ENCODE measurements at places on chromosomes 16 and 17. TPM values are rescaled to one million over a fixed set of nuclear protein-coding genes. Genes with fewer than 3 reads are reported as not detected.

Gene SULT1A2
- 0.57 TPM for total RNA-seq

Gene CRISPLD2
- not detected for total RNA-seq

Gene TSPOAP1
- total RNA-seq: 45.8 TPM

Gene CD300A
- total RNA-seq: 2.8 TPM

Gene CORO6
- total RNA-seq: 6.2 TPM

Gene ALDOA
- 1,843 TPM for total RNA-seq

Gene MARCHF10
- total RNA-seq: not detected

Gene GPR142
- not detected for total RNA-seq

Gene ADGRG1
- 3.3 TPM for total RNA-seq

Gene SLC52A1
- total RNA-seq: 0.94 TPM

Gene PRSS22
- total RNA-seq: not detected

Gene GINS2
- total RNA-seq: 53.5 TPM

Gene NPIPA7
- total RNA-seq: 7.9 TPM

Gene TEX19
- total RNA-seq: not detected

Gene PIRT
- not detected for total RNA-seq

Gene KRTAP4-1
- total RNA-seq: not detected

Gene KRT33B
- total RNA-seq: not detected

Gene FBXL19
- total RNA-seq: 23.1 TPM

Gene C1QL1
- total RNA-seq: 0.68 TPM

Gene CLN3
- total RNA-seq: 53.7 TPM

Gene MLKL
- total RNA-seq: 31.3 TPM

Gene NOS2
- total RNA-seq: not detected

Gene CCDC40
- total RNA-seq: not detected

Gene TMEM238L
- total RNA-seq: not detected

Gene ZP2
- not detected for total RNA-seq

Gene CACNG3
- total RNA-seq: not detected

Gene MLYCD
- total RNA-seq: 4.2 TPM

Gene TNP2
- total RNA-seq: not detected

Gene CCL8
- total RNA-seq: not detected

Gene CA4
- not detected for total RNA-seq

Gene CLEC18A
- 0.95 TPM for total RNA-seq

Gene KRTAP2-1
- total RNA-seq: not detected

Gene ZNF764
- 15.2 TPM for total RNA-seq

Gene KRT23
- total RNA-seq: not detected

Gene TP53TG3B
- total RNA-seq: not detected

Gene TVP23B
- total RNA-seq: 29.9 TPM

Gene MED1
- 53.2 TPM for total RNA-seq

Gene TERB1
- not detected for total RNA-seq

Gene PRSS36
- total RNA-seq: 0.95 TPM

Gene KRTAP2-2
- not detected for total RNA-seq

Gene C17orf107
- total RNA-seq: 0.97 TPM

Gene TEKT3
- not detected for total RNA-seq

Gene WSCD1
- not detected for total RNA-seq

Gene CDT1
- total RNA-seq: 126 TPM

Gene KRT25
- not detected for total RNA-seq

Gene ABCA8
- total RNA-seq: not detected

Gene EPN3
- total RNA-seq: not detected

Gene ANKRD13B
- 12.5 TPM for total RNA-seq

Gene KRTAP4-9
- not detected for total RNA-seq

Gene KRTAP2-3
- not detected for total RNA-seq

Gene CDH16
- not detected for total RNA-seq

Gene CES3
- 2.4 TPM for total RNA-seq

All from activated CD8-positive, alpha-beta T cell treated with anti-CD3 and anti-CD28 coated beads, Interleukin-2, amount 10 ng/mL, durations not matched to agents 7 days and 5 days (primary cell).